LHCN-M2 (cell line): ENCODE measurements at places on chromosomes 7 and 10.
A peak's percentile ranks its signal among the peaks of the same experiment; 100 is the strongest.

- no peak for DNase-seq
Observed at GRCh38 chr10:26977635-26978034, 116.9 kb upstream of the ABI1 start.

DNA sequence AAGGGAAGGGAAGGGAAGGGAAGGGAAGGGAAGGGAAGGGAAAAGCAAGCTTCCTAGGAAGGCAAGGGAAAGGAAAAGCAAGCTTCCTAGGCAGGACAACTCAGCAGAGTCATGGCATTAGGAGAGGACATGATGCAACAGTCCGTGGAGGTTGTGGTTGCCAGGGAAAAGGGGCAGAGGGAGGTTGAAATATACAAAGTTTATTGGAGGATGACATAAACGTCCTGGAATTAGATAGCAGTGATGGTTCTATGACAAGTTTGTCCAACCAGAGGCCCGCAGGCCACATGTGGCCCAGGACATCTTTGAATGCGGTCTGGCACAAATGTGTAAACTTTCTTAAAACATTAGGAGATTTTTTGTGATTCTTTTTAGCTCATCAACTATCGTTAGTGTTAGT lies 59.8 kb upstream of the OPN4 start:
- DNase-seq: peak; percentile 52

DNA sequence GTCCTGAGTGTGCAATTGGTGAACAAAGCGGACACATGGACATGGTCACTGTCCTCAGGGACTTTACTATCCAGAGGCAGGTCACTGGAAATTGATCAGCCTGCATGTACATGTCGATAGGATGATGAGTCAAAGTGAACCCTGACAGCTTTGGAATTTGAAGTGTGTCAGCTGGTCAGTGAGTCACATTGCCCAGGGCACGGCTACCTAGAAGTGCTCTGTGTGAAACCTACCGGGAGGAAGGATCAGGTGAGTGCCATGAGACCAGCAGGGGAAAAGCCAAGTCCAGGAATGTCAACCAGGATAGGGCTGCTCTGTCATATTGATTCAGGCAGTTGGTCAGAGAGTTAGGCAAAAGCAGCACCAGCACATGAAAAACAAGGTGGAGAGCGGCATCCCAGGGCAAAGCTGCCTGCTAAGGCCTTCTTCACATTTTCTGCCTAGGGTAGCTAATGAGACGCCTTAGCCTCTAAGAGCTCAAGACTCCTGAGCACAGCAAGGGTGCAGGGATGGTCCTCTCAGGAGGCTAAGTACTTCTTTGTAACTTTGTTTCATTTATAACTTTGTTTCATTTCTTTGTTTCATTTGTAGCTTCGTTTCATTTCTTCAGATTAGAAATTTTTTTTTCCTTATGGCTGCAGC lies 19.4 kb upstream of the PDCD4 start:
- no peak for DNase-seq

DNA sequence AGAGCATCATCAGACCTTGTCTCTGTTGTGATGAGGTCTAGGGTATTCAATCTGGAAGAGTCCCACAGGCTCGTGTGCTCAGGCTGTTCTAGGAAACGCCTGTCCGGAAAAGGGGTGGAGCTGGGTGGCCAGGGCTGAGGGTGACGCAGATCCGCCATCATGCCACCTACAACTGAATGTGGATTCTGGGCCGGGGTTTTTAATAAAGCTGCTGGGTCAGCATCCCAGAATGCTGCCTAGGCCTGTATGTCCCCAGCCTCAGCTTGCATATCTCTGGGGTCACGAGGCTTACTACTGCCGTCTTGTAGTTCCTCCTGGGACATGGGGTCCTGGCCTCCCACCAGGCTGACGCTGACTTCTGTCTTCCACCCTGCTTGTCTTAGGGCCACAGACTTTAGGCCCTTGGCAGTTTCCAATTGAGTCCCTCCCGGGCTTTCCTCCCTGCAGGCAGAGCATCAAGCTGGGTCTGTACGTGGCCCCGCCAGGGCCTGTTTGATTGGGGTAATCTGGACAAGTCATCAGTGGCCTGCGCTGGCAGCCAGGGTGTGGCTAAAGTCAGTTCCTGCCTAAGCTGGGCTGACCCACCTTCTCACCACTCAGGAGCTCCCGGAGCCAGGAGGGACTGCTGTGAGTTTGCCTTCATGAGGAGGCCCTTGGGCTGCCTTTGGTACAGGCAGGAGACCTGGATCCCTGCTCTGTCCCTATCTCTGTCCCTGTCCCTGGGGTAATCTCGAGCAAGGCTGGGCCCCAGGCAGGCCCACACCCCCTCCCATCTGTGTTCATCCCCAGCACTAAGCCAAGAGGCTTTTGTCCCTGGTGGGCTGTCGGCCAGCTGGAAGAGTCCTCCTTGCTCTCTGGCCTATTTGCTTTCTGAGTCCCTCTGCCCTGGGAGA lies 79.9 kb downstream of the ZMIZ1 start:
- no peak for DNase-seq

GRCh38 chr10:86348321-86349210 lies 18.0 kb downstream of the GRID1 start:
- DNase-seq: no peak

DNA sequence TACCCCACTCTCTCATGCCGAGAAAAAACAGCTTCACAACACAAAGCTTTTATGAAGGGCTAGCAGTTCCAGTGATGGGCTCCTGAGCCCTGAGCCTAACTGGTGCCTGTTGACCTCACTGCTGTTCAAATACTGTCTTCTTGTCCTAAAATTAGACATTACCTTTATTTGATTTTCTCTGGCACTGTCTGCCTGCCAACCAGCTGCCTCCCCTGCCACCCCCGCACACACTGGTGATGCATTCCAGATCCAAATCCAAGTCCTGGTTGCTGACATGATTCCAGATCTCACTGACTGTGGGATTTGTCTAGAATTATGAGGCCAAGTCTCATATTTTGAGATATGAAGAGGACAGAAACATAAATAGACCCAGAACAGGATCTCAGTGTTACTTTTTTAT lies 816.2 kb downstream of the NRG3 start:
- no peak for DNase-seq

DNA sequence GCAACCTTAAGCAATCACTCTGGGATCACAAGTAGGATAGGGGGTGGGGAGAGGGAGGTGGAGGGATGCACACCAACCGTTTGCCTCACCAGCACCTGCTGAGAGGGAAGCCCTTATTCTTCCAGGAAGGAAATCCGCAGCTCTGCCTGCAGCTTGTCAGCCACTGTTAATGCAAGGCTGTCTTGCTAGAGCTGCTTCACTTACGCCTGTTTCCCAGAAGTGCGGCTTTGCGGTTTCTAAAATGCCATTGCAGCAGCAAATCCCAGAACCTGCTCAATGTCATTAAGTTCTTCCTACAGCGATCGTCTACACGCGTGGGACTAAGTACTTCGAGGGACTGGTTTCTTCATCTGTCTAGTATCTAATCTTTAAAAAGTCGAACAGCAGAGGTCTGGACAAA lies 191.1 kb downstream of the ZMYND11 start:
- no peak for DNase-seq

DNA sequence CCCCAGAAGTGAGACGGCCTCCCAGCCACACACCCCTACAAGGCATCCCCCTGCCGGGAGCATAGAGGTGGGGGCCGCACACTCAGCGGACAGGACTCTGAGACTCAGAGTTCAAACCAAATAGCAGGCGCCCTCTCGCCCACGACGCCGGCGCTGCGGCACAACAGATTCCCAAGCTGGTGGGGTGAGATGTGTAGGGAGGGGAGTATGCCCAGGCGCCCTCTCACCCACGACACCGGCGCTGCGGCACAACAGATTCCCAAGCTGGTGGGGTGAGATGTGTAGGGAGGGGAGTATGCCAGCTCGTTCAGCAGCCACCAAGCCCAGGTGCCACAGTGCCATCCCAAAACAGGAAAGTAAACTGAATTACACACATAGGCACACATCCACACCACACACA lies 64.7 kb downstream of the TCERG1L start:
- DNase-seq: no peak

GRCh38 chr7:83366629-83367028 lies 203.9 kb upstream of the PCLO start:
- no peak for DNase-seq

DNA sequence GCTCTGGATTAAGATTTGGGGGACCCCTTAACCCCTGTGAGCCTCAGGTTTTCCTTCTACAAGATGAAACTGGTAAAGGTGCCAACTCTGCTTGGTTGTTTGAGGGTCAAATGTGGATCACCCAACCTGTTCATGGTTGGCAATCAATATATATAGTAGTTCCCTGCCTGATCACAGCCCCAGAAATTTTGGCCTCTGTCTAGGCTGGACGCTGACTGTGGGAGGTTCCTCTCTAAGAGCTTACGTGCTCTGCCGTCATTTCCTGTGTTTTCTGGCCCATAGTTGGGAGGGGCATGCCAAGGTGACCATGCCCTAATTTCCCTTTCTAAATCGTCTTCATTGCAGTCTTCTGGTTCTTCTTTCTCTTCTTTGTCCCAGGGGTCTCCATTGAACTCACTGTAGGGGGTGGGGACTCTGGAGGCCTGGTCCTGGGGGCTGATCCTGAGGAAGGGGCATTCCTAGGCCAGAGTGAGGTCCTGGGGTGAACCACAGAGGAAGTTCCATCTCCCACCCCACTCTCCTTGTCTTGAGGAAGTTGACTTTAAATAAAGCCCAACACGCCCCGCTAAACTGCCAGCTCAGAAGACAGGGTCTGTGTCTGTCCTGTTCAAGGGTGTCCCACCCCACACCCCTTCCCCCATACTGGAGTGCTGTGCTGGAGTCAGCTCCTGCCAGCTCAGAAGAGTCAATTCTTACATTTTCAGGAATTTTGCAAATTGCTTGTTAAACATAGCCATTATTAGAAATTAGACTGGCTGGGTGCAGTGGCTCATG lies 98.9 kb upstream of the SDK1 start:
- no peak for DNase-seq

DNA sequence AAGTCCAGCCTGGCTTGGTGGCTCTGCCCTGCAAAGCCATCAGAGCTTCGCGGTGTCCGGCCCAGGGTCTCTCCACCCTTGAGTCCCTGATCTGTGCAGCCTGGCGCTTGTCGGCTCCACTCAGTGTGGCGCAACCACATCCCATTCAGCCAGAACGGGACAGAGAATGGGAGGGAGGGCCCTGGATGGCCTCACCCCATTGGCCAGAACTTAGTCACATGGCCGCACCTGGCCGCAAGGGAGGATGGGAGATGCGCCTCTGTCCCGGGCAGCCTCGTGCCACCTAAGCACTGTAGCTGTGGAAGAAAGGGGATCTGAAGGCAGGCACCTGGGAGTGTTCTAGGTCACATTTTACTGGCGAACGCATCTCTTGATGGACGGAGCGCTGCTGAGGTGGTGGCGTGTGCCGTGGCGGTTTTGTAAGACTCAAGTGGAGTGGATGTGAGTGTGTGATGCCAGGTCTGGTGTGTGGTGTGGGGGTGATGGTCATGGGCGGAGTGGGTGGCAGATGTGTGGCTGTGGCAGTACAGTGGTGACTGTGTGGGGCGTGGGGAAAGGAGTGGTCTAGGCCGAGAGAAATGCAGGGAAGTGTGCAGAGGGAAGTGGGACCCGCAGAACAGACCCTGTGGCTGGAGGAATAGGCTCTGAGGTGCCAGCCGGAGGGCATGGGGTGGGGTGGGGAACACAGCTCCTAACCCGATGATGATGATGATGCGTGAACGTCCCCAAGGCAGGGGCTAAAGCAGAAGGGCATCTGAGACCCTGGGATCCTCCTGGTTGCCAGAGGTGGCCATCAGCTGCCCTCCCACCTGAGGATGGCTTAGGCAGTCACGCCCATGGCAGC lies 19.0 kb downstream of the CLEC2L start:
- no peak for DNase-seq

DNA sequence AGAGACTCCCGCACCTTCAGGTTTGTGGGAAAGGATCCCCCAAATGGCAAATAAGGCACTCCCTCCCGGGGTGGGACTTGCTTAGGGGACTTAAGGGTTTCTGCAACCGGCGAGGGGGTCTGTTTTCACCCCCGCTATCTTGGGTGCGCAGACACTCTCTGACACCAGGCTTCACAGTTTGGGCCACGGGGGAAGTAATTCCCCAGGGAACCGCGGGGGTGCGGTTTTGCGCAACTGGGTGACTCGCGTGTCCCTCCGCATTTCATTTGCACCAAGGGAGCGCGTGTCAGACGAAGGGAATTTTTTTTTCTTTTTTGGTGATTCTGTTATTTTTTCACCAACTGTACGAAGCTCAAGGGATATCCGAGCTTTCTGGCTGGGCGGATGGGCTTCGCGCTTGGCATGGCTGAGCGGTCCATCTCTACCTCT lies 1.7 kb downstream of the GRM8 start:
- peak; percentile 6 for DNase-seq

DNA sequence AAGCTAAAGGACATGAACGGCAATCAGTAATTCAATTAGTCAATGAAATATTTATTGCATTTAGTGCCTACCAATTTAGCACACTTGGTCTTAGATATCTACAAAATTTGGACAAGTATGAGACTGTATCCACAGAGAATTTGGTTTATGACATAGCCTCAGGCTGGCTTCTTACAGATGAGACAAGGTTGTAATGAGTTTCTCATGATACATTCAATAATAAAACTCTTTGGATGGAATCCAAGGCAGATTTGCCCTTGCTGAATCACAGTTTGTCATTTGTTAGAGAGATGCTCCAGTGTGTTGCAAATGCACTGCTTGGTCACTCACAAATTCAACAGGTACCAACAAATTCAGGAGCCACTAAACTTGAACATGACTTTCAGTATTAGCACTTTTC lies 162.5 kb downstream of the GPR37 start:
- DNase-seq: no peak

- DNase-seq: no peak
Observed at GRCh38 chr10:71571460-71572175, 148.0 kb downstream of the C10orf105 start.

GRCh38 chr7:49850921-49851613 lies 77.6 kb downstream of the VWC2 start:
- DNase-seq: no peak

GRCh38 chr7:37084303-37084702 lies 360.0 kb upstream of the AOAH start:
- no peak for DNase-seq

- no peak for DNase-seq
Observed at GRCh38 chr10:25815999-25816768, 117.8 kb upstream of the MYO3A start.

- DNase-seq: no peak
Observed at GRCh38 chr10:20931156-20931795, 34.2 kb upstream of the NEBL start.

DNA sequence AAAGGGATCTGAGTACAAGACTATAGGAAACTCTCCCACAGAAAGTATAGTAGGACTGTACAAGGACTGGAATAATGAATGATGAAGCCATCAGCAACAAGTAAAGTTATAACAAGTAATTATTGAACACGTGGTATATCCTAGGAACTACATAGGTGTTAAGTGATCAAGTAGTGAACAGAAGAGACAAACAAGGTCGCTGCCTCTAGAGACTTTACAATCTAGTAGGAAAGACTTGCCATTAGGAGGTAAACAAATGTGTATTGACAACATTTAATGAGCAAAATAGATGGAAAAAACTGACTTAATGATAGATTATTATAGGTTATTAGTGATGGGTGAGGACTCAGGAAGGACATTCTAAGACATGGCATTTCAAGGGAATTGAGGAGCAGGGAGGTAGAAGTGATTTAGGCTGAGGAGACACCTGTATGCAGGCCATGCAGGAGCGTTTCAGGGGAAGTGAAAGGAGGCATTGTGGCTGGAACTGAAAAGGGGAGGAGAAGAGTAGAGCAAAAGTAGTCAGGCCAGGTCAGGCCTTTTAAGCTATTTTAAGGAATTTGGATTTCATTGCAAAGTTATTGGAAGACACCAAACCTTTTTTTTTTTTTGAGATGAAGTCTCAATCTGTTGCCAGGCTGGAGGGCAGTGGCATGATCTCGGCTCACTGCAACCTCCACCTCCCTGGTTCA lies 8.5 kb upstream of the GLCCI1 start:
- no peak for DNase-seq
